ENCODE measurements at places on chromosomes 4 and X. TPM values are rescaled to one million over a fixed set of nuclear protein-coding genes. Genes with fewer than 3 reads are reported as not detected.

- no peaks in the 10 kb centered on the region for H3K27me3 ChIP-seq
- H3K4me1 ChIP-seq: no peaks in the 10 kb centered on the region
- H3K27ac ChIP-seq: no peak overlapping the region
- no peak for DNase-seq
- no peaks in the 10 kb centered on the region for H3K36me3 ChIP-seq
Observed at GRCh38 chrX:105567082-105567481, 255.3 kb upstream of the NRK start.

GRCh38 chrX:37879692-37880091 is 32.3 kb upstream of the DYNLT3 start:
- H3K4me3 ChIP-seq: no peak overlapping the region
- DNase-seq: no peak
- no peak overlapping the region for H3K27ac ChIP-seq

GRCh38 chrX:46255046-46255445 is 290.2 kb downstream of the ZNF674 start:
- H3K27ac ChIP-seq: no peak overlapping the region
- DNase-seq: no peak
- no peaks in the 10 kb centered on the region for H3K4me1 ChIP-seq
- H3K27me3 ChIP-seq: no peaks in the 10 kb centered on the region

DNA sequence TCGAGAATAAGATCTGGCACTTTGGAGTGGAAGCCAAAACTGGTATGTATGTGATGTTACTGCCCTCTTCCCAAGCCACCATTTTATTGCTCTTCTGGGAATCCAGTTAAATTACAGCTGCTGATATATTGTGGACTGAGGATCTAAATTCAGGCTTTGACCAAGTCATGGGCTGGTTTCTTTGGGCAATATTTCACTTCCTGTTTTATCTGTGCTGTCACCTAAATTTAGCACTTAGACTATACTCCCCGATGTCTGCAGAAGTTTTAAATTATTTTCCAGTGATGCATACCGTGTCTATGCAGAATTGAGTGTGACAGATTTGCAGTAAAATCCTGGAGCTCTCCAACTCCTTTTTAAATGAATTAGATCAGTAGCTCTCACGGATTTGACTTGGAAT is 100.0 kb downstream of the TEX13A start:
- no peak for DNase-seq
- H3K27ac ChIP-seq: no peak overlapping the region
- no peaks in the 10 kb centered on the region for H3K4me1 ChIP-seq
- no peaks in the 10 kb centered on the region for H3K36me3 ChIP-seq
- H3K4me3 ChIP-seq: no peak overlapping the region

CXCR3 gene
- total RNA-seq: 141 TPM

PNMA6A gene
- 0.10 TPM for total RNA-seq

DNA sequence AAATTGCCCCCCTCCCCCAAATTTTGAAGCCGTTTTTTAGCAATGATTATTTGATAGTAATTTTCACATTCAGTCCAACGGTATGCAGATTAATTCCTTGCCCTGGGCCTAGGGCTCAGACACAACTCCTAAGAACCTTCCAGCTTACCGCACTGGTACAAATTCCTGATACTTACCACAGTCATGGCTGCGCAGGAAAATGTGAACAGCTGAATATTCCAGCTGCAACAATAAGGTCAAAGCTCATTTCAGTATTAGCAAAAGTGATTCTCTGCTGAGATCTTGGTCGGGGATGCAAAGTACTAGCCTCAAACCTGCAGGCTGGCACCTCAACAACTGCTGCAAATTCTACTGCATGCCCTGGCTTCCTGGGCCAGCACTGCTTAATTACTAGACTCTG is 3.0 kb downstream of the ATP11C start:
- H3K36me3 ChIP-seq: peaks cover 4% of the 10 kb centered on the region
- H3K4me3 ChIP-seq: no peak overlapping the region
- peaks cover 22% of the 10 kb centered on the region for H3K4me1 ChIP-seq
- no peak for DNase-seq
- no peaks in the 10 kb centered on the region for H3K27me3 ChIP-seq

GC gene
- total RNA-seq: not detected

LINC00632 gene
- total RNA-seq: 0.79 TPM

Data from activated CD8-positive, alpha-beta T cell treated with anti-CD3 and anti-CD28 coated beads, Interleukin-2, amount 10 ng/mL, durations not matched to agents 7 days and 5 days (primary cell).